Activated naive CD8-positive, alpha-beta T cell treated with anti-CD3 and anti-CD28 coated beads, Interleukin-2, amount 10 ng/mL, durations not matched to agents 7 days and 5 days (primary cell): ENCODE measurements at places on chromosomes 4 and X. TPM values are rescaled to one million over a fixed set of nuclear protein-coding genes. Genes with fewer than 3 reads are reported as not detected.

The FRYL gene
- 114 TPM for total RNA-seq

The BEND2 gene
- not detected for total RNA-seq

The ARHGAP36 gene
- not detected for total RNA-seq

The CRLF2 gene
- 0.71 TPM for total RNA-seq

The SPANXN4 gene
- total RNA-seq: not detected

The DCTD gene
- 65.1 TPM for total RNA-seq

The IGFBP7 gene
- not detected for total RNA-seq

The MTNR1A gene
- not detected for total RNA-seq

The NKX6-1 gene
- not detected for total RNA-seq

The RNF175 gene
- total RNA-seq: not detected

The NSUN7 gene
- total RNA-seq: 0.34 TPM

The PAGE2 gene
- total RNA-seq: not detected

The GABRA4 gene
- total RNA-seq: not detected
